ENCODE measurements at places on chromosomes 2 and 18. TPM values are rescaled to one million over a fixed set of nuclear protein-coding genes. Genes with fewer than 3 reads are reported as not detected.

DNA sequence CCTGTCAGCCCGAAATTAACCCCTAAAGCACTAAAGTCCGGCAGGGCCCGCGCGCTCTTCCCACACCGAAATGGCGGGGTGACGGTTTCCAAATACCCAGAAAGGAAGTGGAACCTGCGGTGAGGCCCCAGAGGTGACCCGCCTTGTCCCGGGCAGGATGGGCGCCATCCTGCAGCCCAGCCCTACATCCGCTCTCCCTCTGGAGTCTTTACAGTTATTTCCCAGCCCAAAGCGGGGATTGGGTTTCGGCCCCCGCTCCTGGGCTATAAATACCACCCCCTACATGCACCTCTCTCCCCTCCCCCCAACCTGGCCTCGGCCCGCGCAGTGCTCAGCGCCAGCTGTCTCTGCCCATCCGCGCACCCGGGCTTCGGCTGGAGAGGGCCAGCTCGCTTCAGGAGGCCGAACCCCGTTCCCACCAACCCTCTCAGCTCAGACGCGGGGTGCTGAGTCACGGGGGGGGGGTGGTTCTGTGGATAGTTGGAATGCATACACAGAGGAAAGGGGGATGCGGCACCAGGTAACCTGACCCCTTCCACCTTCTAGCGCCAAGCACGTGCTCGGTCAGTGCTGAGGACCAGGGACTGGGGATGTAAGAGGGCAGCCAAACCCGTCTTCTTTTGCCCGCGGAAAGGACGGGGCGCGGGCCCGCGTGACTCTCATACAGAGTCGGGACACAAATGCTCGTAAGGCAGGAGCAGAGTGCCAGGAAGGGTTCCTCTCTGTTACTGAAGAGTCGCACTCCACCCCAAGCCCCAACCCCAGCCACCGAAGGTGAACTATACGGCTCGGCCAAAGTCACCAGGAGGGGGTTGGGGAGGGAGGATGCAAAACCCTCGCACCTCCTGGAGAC lies at the start of gene TUBA4B:
Gene TUBA4B (plus strand): TSS at position 344 of the 853 bp plus-strand sequence. CDS start 165 bp downstream, at position 509.
- DNase-seq = peak; percentile 61

- no peak for DNase-seq
Observed at GRCh38 chr2:95215018-95215612, 7.8 kb downstream of the ZNF892 start.

DNA sequence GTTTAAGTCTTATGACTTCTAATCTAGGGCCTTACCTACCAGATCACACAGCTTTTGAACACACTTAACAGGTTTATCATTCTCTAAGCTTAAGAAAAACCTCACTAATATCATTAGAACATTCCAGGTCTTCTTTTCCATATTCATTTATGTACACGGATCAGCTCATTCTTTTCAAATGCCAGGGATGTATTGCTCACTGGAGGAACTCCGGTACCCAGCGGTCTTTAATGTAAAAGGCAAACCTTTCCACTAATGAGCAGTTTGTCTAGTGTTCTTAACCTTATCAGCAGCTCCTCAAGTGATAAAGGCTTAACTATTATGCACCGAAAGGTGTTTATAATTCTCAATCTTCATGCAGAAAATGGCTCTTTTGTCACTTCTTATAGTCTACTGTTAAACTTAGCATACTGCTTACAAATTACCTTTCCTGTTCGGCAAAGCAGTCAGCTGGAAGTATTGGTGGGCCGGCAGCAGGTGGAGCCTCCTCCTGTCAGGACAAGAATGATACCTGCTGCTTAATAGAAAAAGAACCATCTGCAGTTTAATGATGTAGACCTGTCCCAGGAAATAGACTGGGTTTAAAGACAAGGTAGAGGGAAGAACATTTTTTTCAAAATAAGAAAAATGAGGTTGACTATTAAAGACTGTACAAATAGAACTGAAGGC lies 142.7 kb downstream of the FIGN start:
- DNase-seq = no peak

DNA sequence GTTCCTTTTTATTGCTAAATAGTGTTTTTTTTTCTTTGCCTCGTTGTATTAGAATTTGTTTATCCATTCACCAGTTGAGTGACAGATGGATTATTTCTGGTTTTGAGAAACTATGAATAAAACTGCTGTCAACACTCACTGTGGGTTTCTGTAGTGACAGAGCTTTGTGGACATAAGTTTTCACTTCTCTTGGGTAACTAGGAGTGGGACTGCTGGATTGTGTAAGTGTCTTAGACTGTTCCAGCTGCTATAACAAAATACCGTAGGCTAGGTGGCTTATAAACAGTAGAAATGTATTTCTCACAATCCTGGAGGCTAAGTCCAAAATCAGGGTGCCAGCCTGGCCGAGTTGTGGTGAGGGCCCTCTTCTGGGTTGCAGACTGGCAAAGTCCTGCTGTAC lies 71.9 kb downstream of the TNFRSF11A start:
- no peak for DNase-seq

PLGLB1 gene
- 0.43 TPM for total RNA-seq

SIX3 gene
- not detected for total RNA-seq

DNA sequence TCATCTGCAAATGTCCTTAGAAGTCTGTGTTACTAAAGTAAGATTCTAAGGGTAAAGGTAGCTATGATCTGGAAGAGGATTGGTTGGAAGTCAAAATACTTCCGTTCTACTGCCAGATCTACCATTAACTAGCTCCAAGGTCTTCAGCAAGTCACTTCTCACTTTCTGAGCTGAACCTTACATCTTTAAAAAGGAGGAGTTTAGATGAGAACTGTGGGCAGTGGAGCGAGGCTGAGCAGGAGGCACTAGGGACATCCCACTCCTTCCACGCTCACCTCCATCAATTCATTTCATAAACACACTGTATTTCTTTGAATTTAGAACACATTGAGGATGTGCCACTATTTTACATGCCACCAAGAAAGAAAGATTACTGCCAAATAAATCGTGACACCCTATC lies 143.0 kb downstream of the ABCA12 start:
- no peak for DNase-seq

KCNG3 gene
- 2.5 TPM for total RNA-seq

DNA sequence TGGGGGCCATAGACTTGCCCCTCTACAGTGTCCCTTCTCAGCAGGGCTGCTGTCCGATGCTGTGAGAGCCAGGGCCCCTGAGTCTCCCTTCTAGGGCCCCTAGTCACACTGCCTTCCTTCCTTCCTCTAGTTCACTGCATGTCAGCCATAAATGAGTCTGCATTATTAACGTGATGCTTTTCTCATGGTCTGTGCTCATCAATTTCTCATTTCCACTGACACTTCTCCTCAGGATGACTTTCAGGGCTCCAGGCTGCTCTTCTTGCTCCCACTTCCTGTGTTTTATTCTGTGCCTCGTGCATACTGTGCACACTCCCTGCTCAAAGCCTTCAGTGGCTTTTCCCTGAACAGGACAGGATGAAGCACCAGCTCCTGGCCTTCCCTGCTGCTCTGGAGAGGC lies 146.5 kb downstream of the FAM210A start:
- no peak for DNase-seq

HOXD1 gene
- total RNA-seq = 0.34 TPM

GRCh38 chr2:58796239-58796910 lies 555.2 kb upstream of the FANCL start:
- peak; percentile 24 for DNase-seq

DNA sequence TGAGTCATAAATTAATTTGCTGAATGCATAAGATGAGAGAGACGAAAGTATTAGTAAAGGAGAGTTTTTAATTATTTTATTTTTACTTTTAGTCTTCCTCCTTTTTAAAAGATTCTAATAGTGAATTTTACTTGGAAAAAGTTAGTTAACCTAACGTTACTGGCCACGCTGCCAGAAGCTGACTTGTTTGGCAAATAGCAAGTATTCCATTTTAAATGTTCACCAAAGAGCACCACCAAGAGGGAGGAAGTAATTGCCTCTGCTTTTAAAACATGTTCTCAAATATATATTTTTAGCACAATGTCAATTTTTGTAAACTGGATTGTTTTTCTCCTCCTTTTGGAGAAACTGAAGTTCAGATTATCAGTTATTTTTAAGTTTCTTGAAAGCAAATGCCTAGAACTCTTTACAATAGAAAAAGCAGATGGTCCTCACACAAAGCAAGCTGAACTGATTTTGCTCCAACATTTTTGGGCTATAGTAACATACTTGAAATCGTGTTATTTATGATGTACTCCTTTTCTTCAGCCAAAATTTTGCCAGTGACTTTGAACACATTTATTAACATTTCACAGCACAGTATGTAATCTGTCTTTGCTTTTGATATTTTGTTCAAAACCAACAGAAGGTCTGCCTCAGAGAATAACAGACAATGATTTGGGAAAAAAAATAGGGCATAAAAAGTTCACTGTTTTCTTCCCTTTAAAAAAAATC lies 1311.0 kb upstream of the FAM98A start:
- no peak for DNase-seq

- DNase-seq = peak; percentile 14
Observed at GRCh38 chr2:98807221-98807620, 76.3 kb upstream of the MGAT4A start.

DNA sequence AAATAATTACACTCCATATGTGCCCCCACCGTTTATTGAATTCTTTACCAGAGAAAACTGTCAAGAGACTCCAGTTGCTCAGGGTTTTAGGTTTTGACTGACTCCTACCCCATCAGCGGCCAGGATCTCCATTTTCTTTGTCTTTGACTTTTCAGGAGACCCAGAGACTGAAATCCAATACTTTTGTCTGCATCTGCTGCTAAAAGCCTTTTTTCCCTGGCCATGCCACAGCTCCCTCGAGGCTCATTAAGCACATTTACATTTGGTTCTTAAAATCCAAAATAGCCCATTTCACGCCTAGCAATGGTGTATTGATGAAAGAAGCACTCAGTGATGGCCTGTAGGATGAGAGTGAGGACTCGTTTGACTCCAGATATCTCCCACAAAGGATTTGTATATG lies 332.6 kb upstream of the ACVR2A start:
- no peak for DNase-seq
